Progenitor cell of endocrine pancreas (in vitro differentiated cells): ENCODE measurements at places on chromosomes 5 and 9. TPM values are rescaled to one million over a fixed set of nuclear protein-coding genes. Genes with fewer than 3 reads are reported as not detected.

DNA sequence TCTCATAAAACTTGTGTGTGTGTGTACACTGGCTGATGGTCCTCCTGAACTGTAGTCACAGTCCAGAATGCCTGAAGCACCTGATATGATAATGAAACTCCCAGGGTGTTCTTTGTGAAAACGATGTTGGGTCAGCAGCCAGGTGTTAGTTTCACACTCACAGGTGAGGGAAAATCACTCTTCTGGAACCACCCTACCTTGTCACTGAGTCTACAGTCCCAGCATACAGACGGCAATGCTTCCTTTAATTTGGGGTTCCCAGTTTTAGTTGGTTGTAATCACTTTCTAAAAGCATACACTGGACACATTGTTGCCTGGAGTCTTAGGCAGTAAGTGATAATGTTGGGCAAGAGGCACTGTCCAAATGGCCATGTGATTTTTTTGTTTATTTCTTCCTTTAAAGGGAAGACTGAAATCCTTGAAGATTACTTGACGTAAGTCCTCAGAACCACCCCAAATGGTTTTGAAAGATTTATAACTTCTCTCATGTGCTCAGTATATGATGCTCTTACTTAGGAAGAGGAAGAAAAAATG, 18.2 kb upstream of the MGAT1 start:
- DNase-seq = no peak

DNA sequence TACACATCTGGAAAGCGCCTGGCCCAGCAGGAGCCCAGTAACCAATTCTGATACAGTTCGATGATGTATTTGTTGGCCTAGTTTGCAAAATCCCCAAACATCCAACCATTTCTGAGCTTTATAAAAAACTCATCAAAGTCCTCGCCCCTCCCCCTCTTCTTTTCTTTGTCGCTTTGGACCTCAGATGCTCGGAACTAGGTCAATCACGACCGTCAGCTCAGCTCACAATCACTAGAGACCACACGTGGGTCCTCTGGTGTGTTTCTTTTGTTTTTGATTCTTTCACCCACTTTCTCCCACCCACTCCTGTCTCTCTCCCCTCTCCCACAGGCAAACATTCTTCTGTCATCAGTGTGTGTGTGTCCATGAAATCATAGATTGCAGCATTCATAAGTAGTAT, 26.7 kb upstream of the ZBTB43 start:
- no peak for DNase-seq

DNA sequence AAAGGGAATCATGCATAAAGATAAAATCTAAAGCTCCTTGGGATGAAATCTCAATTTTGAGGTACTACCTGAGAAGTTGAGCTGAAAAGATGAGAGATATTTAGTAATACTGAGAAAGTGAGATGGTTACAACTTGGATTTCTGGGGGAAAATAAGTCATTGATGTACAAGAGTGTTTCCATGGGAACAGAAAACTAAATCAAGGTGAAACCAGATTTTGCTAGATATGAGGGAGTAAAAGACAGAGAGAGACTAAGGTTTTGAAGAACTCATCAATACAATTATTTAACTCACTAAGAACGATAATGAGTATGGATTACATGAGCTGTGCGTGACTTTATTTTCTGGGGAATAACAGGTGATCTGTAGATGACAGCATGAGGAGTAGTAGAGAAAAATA, 10.2 kb upstream of the ST8SIA4 start:
- DNase-seq = no peak

SLC22A4 gene
- 0.48 TPM in 1 of 2 replicates, not detected in the other for total RNA-seq

SGCD gene
- total RNA-seq = 5.5 and 5.9 TPM in 2 replicates

- DNase-seq = no peak
These were observed 101.9 kb downstream of the ZNF608 start for GRCh38 chr5:124644582-124644981.

CTNND2 gene
- total RNA-seq = 143 and 163 TPM in 2 replicates

GRCh38 chr5:139017624-139018023, 142.5 kb upstream of the LRRTM2 start:
- no peak for DNase-seq

AGXT2 gene
- not detected in 2 replicates for total RNA-seq
